GM03348 (cell line): ENCODE measurements at places on chromosomes 5 and 9.
A peak's percentile ranks its signal among the peaks of the same experiment; 100 is the strongest.

GRCh38 chr5:172293054-172293744, 9.6 kb upstream of the UBTD2 start:
- DNase-seq: peak; percentile 83

DNA sequence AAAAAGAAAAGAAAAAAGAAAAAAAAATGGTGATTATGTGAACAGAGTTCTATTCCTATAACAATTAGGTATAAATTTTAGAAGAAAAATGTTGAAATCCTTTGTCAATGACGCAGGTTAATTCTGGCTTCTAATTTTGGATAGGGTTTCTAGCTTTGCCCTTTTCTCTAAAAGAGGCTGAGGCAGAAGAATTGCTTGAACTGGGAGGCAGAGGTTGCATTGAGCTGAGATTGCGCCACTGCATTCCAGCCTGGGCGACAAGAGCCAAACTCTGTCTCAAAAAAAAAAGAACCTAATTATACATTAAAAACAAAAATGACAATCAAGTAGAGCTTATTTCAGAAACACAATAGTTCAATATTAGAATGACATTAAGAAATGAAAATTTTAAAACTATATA, 2.9 kb downstream of the STXBP1 start:
- no peak for DNase-seq

- DNase-seq: no peak
Observed at GRCh38 chr9:23431459-23431858, 394.6 kb downstream of the ELAVL2 start.

- DNase-seq: no peak
Observed at GRCh38 chr5:179253730-179254129, 91.5 kb downstream of the ADAMTS2 start.

DNA sequence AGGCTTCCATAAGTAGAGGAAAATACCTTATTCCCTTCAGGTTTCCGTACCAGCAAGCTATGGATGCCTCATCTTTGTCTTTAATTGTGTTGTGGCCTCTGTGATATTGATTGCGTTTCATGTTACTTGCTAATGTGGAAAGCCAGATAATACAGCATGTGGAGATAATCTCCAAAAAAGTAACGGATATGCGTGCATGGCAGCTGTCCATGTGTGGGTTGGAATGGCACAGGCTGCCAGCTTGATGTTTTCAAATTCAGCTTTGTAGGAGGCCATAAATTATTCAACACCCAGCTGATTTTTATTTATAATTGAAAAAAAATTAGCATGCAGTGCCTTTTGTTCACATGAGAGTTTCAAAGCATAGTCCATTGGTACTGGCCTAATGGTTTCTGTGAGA, 144.9 kb downstream of the GIN1 start:
- DNase-seq: peak; percentile 7

DNA sequence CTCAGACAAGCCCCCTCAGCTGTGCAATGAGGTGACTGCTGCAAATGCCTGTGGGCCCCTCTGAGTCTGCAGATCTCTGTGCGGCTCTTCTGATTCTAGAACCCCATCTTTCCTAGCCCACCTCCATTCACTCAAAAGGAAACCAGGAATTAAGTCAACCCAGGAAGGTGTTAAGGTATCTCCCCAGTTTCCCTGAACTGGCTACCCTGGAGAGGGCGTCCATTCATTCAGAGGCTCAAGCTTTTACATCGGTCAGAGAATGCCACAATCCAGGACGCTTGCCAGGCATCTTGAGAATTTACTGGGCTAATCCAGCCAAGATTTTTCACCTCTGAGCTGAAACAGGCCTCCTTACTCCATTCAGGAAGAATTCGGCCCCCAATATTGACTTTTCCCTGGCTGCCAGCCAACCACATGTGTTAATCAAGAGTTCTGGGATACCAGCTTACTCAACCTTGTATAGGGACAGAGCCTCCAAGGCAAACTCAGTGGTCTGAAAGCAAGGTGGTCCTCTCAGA, 889 bp upstream of the ADAMTS12 start:
- peak; percentile 80 for DNase-seq

GRCh38 chr9:131485206-131485605, 17.5 kb upstream of the POMT1 start:
- DNase-seq: no peak

DNA sequence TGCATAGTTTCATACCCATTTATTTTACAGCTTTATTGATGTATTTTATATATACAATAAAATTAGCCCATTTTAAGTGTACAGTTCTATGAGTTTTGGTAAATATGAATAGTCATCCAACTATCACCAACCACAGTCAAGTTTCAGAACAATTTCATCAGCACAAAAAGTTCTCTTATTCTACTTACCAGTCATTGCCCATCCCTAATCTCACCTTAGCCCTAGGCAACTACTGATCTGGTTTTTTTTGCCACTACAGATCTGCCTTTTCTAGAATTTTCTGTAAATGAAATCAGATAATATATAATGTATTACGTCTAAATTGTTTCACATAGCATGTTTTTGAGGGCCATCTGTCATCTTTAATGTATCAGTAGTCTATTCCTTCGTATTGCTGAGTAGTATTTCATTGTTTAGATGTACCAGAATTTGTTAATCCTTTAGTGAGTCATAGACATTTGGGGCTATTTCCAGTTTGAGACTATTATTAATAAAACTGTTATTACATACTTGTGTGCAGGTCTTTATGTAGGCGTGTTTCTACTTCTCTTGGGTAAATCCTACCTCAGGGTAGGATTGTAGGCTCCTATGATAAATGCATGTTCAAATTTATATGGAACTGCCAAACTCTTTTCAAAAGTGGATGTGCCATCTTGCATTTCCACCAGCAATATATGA, 198.5 kb upstream of the ADAMTSL1 start:
- no peak for DNase-seq
